ENCODE measurements at places on chromosomes 12 and 14.

DNA sequence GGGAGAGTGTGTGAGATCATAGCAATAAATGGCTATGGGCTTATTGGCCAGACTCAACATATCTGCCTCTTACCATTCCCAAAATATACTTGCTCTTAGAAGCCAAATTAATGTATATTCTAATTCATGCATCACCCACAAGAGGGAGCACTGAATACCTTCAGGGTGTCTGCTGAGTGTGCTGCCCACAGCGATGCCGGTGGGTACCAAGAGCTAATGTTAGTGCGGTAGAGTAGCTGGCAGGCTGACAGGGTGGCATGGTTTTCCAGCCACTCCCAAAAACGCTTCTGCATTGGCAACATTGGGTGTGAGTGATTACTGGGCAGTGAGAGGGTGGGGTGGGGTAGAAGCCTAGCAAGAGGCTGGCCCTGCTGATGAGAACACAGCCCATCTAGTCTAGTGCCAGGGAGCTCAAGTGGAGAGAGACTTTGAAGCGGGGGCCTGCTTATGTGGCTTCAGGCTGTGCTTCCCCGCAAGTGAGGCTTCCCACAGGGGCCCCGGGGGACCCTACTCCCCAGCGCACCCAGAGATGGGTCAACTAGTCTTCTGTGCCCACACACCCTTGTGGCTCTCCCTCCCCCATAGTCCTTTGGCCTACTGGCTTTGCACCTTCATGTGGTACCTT, 9.2 kb upstream of the PLEKHD1 start:
- H3K27ac ChIP-seq: no peak overlapping the region
- H3K36me3 ChIP-seq: peaks cover 9% of the 10 kb centered on the region
- H3K4me1 ChIP-seq: no peaks in the 10 kb centered on the region
- no peaks in the 10 kb centered on the region for H3K27me3 ChIP-seq
- H3K4me3 ChIP-seq: no peak overlapping the region

- H3K27me3 ChIP-seq: peaks cover 28% of the 10 kb centered on the region
- no peaks in the 10 kb centered on the region for H3K4me1 ChIP-seq
- H3K27ac ChIP-seq: no peak overlapping the region
- H3K4me3 ChIP-seq: no peak overlapping the region
These were observed 7.2 kb upstream of the PLXNC1 start for GRCh38 chr12:94141004-94141764.

DNA sequence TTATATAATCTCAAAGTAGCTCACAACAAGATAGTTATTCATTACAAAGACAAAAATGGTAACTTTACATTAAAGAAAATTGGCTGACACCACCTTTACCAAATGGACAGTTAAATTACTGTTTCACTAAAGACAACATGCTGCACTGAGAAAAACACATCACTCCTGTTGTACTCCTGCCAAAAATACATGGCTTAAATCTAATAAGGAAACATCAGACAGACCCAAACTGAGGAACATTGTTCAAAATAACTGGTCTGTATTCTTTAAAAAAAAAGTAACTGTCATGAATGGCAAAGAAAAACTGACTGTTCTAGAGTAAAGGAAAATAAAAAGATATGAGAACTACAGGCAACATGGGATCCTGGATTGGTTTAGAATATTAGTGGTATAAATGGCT, 151.3 kb upstream of the DCN start:
- H3K27me3 ChIP-seq: peaks cover 65% of the 10 kb centered on the region
- DNase-seq: no peak
- H3K4me1 ChIP-seq: no peaks in the 10 kb centered on the region
- H3K4me3 ChIP-seq: no peak overlapping the region

GRCh38 chr12:122884860-122885259, 11.1 kb downstream of the VPS37B start:
- no peaks in the 10 kb centered on the region for H3K27me3 ChIP-seq
- H3K4me1 ChIP-seq: peaks cover 36% of the 10 kb centered on the region
- H3K27ac ChIP-seq: no peak overlapping the region
- H3K36me3 ChIP-seq: peaks cover 22% of the 10 kb centered on the region
- no peak for DNase-seq

GRCh38 chr12:9991876-9992275, 7.0 kb downstream of the CLEC1B start:
- H3K27ac ChIP-seq: no peak overlapping the region
- H3K27me3 ChIP-seq: peaks cover 36% of the 10 kb centered on the region
- no peak for DNase-seq
- H3K4me3 ChIP-seq: no peak overlapping the region

All from MCF 10A (cell line).